Activated CD4-positive, CD25-positive, alpha-beta regulatory T cell treated with anti-CD3 and anti-CD28 coated beads, Interleukin-2, amount 50 U/mL, for 24 hours (primary cell): ENCODE measurements at places on chromosomes 13 and 19.
A peak's percentile ranks its signal among the peaks of the same experiment; 100 is the strongest.

GRCh38 chr13:113158946-113159345, 498 bp downstream of the PROZ start:
- ATAC-seq: no peak

- no peak for ATAC-seq
These were observed 869 bp downstream of the DAND5 start for GRCh38 chr19:12970070-12970820.

GRCh38 chr13:60328073-60328472, 68.9 kb upstream of the TDRD3 start:
- ATAC-seq: no peak

DNA sequence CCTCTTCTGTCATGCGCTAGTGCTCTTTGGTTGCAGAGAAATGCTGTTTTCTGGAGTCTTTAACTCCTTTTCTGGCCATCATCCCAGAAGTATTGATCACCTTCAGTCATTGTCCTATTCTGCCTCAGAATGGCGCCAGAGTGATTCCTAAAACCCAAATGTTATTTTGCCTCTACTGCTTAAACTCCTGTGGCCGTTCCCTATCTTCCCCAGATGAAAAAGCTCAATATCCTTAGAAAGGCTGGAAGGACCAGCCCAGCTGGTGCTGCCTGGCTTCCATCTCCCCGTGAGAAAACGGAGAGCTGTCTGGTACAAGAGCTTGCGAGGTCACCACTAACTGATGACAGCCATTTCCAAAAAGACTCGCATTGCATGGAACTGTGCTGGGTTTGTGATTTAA, 179.1 kb downstream of the RBM26 start:
- ATAC-seq: no peak

DNA sequence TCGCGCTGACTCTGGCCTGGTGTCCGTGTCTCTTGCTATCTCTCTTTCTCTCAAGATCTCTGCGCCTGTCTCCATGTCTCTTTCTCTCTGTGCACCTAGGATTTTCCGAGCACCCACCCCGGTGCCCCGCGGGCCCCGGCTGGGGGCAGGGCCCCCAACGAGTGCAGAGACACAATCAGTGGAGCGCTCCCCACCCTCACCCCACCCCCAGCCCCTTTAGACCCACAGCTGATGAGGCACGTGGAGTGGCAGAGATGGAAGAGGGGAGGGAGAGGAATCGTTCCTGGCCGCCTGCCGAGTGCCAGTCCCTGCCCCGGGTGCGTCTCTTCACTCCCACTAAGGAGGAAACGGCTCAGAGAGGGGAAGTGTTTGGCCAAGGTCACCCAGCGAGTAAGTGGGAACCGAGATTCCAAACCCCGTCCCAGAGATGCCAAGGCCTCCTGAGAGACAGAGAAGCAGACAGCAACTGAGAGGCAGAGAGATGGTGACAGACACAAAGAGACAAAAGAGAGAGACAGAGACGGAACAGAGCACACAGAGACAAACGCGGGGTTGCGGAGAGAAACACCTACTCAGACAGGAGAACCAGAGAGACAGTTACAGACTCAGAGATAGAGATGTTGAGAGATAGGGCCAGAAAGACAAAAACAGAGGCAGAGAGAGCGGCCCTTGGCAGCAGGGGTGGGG, 626 bp upstream of the BCL3 start:
- peak; percentile 29 for ATAC-seq

- ATAC-seq: no peak
These were observed 1.6 kb upstream of the AZU1 start for GRCh38 chr19:825897-826644.

GRCh38 chr19:35977446-35978222, 17.4 kb upstream of the SDHAF1 start:
- peak; percentile 56 for ATAC-seq

DNA sequence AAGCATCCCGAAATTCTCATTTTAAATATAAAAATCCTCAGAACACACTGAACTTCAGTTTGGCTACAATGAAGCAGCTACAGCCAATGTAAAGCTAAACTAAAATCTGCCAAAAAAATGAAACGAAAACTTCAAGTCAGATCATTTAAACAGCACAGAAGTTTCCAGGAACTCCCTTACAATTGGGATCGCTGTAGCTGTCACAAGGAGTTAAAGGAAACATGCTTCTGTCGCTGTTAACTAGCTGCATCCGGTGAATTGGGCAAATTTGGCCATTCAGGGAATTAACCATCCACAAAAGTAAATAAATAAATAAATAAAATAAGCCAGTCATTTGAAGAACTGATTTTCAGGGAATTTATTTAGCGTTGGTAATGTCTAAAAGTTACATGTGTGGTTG, 77.0 kb upstream of the PEG3 start:
- ATAC-seq: no peak

- ATAC-seq: no peak
These were observed 30.5 kb downstream of the ZIC5 start for GRCh38 chr13:99941086-99941485.

GRCh38 chr19:12603714-12604113, 6.9 kb downstream of the ZNF490 start:
- ATAC-seq: peak; percentile 95

DNA sequence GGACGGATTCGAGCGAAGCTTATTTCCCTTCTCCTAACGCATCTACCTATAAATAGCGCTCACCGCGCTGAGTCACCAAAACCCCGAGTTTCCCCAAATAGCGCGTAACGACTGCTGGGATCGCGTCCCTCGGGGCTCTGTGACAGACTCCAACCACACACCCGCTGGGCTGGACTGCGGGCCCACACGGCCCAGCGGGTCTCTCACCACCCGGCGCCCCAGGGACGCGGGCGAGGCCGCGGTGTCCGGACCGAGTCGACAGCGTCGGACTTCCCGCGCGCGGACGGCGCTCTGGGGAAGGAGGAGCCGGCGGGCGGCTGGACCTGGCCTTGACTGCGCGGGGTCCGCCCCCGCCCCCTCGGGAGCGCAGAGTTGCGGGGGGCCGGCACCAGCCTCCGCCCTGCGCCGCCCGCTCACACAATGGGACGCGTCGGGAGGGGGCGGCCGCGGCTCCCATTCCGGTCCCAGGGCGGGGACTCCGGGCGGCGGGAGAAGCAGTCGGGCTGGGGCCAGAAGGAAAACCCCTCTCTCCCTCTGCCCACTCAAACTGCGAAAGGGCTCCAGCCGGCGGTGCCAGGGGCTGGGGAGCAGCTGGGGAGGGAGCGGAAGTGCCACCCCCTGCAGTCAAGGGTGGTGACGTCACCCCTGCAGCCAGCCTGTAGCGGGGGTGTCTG, 108.8 kb downstream of the KCNRG start:
- ATAC-seq: peak; percentile 75

DNA sequence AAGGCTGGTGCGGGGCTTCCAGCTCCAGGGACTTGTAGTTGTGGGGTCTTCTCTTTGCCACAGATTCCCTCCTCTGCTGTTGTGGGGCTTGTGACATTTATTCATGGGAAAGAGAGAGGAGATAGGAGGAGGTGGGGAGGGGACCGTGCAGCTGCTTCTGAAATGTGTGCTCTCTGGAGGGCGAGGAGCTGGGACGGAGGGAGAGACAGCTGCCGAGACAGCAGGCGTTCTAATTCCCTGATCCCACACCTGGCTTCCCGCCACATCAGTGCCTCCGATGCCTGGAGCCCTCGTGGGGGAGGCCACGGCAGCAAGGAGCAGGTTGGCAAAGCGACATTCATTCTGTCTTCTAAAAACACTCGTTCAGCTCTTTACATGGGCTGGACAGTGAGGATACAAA, 164.4 kb downstream of the USP12 start:
- no peak for ATAC-seq

- ATAC-seq: no peak
These were observed 255.0 kb downstream of the LIG4 start for GRCh38 chr13:107960301-107960700.

- ATAC-seq: no peak
These were observed at the start of gene TMEM38A for GRCh38 chr19:16660763-16661479. Gene TMEM38A, plus strand, starts transcription at chr19:16661139. Its CDS starts 79 bp downstream, at chr19:16661218.

GRCh38 chr13:20054586-20054985, 96.1 kb downstream of the ZMYM2 start:
- no peak for ATAC-seq

GRCh38 chr13:98187965-98188261, 10.8 kb upstream of the RNF113B start:
- ATAC-seq: no peak

GRCh38 chr19:51460164-51460992, 2.1 kb upstream of the SIGLEC8 start:
- no peak for ATAC-seq

DNA sequence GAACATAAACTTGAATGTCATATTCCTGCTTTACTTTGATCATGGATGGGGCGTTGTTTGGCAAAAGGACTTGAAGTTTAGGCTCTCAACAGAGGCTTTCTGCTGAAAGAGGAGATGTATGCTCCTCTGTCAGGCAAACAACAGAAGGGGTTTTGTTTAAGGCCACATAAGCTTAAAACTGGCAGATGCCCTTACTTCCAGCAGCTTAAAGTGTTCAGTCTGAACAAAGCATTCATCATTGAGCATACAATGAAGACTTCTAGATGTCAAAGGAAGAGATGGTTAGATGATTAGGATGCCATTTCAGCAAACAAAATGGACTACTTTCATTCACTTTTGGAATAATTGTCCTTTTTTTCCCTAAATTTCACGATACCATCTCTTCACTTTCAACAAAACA, 484.5 kb downstream of the SLITRK6 start:
- ATAC-seq: no peak

DNA sequence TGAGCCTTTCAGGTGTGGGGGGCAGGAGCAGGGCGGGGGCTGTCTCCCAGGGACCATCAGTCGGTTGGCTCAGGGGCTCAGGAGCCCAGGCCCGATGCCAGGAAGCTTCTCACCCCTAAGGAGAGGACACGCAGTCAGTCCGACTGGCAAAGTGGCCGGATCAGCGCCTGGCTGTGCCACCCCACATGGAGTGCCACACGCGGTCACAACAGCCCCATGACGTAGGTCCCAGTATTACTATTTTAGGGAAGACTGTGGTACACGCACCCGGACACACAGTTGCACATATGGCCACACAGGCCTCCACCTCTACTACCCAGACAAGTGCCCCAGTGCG, 29.3 kb upstream of the GRTP1 start:
- ATAC-seq: no peak

DNA sequence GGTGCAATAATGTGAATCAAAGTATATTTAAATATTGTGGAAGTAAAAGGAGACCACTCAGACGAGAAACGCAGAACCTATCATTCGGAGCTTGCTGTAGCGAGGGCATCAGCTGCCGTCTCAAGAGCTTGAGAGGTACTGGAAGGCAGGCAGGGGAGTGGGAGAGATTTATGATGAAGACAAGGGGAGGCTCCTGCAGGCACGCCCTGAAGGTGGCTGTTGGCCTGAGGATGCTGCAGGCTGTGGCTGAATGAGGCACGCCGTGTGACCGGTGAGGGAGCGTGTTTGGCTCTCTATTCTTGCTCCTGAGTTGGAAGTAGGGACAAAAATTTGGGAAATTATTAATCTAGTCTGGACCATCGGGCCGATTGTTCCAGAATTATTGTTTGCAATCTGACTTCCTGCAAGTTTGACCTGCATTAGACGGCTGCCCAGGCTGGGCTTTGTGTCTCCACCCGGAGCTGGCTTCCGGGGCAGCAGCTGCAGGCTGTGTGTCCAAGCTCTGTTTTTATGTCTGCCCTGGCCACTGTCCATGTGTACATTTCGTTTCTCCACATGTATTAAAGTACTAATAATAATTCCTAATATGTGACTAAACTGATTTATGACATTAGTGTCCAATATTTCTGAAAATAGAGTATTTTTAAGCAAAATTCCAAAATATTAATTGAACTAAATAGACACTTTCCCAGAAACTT, 91.1 kb upstream of the ANKRD10 start:
- ATAC-seq: no peak

- ATAC-seq: no peak
These were observed 68.9 kb downstream of the SHISA2 start for GRCh38 chr13:25982907-25983306.

DNA sequence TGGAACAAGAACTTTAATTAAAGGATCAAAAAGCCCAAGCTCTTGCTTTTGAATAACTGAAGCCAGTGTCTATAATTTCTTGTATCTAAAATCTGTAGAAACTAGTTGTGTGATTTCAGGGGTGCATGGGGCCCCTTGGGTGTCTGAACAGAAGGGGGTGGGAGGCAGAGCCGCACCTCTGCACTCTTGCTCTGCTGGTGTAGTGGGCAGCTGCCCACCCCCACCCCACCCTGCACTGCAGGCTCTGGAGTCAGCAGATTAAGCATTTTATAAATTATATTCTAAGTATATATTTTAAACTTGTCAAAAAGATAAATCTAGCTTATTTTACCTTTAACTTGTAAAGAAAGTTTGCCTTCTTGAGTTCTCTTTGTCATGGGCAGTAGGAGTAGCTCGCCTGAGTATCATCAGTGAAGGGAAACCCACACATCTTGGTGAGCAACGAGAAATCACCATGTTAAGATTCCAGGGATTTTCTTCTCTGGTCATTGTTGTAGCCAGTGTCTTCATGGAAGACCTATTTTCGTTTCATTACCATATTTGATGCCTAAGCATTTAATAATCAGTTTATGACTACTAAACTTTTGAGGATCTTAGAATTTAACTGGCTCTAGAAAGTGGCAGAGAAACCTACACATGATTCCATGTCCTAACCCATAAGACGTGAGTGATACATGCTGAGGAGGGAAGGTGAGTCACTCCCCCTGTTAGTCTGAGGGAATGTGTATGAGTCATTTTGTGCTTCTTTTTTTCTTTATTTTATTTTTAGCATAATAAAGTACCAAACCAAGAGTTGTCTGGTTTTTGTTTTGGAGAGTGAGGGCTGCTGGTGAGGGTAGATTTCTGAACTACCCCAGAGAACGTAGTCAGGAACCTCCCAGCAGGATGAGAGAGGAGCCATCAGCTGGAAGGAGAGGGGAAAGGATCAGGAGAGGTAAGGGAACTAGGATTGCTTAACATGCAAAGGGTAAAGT, 7.7 kb downstream of the UBE2L5 start:
- peak; percentile 96 for ATAC-seq

GRCh38 chr13:109817591-109818535, 31.5 kb upstream of the IRS2 start:
- ATAC-seq: no peak

DNA sequence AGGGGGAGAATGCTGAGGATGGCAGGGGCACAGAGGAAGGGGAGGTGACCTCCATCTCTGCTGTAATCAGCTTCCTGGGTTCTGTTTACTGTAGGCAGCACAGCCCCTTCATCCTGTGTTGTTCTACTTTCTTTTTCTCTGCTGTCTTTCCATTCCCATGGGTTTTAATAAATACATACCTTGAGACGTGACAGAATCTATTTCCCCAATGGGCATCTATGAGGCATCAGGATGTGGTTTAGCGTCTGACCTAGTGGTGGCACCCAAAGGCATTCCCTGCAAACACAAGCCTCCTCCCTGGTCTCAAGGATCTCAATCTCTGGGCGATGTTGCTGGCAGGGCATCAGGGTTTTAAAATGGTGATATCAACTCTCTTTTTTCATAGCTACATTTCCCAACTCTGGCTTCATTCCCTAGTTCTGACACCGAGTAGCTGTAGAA, 60.8 kb downstream of the ALOX5AP start:
- ATAC-seq: peak; percentile 39
